SK-N-SH (cell line): ENCODE measurements at places on chromosomes 16 and 17. TPM values are rescaled to one million over a fixed set of nuclear protein-coding genes. Genes with fewer than 3 reads are reported as not detected.
A peak's percentile ranks its signal among the peaks of the same experiment; 100 is the strongest.

DNA sequence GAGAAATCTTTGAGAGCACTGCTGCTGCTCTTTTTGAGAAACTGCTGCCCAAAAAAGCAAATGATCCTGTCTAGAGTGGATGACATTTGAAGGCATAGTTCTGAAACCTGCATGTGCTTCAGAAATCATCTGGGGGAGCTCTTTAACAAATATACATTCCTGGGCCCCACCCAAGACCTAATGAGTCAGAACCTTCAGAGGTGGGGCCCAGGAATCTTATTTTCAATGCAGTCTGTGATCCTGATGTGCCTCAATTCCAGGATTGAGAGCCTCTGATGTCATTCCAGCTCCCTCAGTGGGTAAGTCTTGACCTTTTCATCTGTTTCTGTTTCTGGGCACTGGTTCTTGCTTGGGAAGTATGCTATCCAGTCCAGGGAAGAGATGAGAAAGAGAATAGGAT is 42.3 kb downstream of the HNF1B start:
- no peaks in the 10 kb centered on the region for H3K36me3 ChIP-seq
- H3K4me3 ChIP-seq, result no peak overlapping the region
- H3K4me1 ChIP-seq, result no peaks in the 10 kb centered on the region; the same call in 1 of the 2 replicates

DNA sequence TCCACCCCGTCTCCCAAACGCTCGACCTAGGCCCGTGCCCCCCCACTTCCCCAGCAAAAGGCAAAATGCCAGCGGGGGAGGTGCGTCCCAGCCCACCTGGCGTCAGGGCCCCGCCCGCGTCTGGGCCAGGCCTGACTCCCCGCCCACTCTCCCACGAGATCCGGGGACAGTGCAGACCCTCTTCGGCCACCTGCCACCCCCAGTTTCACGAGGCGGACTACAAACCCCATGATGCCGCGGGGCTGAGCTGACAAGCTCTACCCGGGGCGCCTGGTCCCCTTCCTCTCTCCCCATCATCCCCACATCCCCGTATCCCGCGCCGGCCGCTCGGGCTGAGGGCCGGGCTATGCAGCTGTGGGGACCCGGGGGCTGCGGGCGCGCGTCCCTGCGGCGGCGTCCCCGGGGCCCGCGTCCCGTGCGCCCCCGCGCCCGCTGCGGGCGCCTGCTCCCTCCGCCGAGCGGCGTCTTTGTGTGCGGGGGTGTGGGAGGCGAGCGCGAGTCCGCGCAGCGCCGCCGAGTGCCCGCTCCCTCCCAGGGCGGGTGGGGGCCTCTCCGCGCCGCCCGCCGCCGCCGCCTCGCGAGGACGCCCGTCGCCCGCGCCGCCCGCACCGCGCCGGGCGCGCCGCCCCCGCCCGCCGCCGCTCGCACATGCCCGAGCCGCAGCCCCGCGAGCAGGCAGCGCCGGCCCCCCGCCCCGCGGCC is at the start of gene ANKRD13B:
TSS of gene ANKRD13B (plus strand) at position 283 of the 702 bp plus-strand sequence. CDS start 490 bp downstream, outside the sequence.
- DNase-seq, result peak; percentile 83
- peak within 1 kb of the TSS; percentile 89 for H3K4me3 ChIP-seq
- H3K36me3 ChIP-seq, result no peaks in the 10 kb centered on the region
- H3K27ac ChIP-seq, result peak within 1 kb of the TSS; percentile 64; the same call in 1 of the 2 replicates
- H3K4me1 ChIP-seq, result peaks cover 69% of the 10 kb centered on the region

DNA sequence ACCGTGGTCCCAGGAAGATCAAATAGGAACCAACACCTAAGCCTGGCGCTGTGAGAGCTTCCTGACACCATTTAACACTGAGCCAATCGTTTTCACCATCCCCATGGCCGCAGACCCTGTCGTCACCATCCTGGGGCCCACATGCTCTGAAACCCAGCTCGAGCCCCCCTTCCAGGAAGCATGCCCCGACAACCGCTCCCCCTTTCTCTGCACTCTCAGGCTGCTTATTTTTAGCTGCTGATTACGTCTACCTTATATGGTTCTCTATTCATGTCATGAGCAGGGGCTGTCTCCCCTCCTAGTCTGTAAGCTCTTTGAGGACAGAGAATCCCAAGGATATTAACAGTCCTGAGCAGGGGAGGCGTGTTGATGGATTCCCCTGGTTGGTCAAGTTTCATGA is 10.5 kb downstream of the SRL start:
- no peak overlapping the region for H3K4me3 ChIP-seq
- H3K27ac ChIP-seq, result no peak overlapping the region
- H3K27me3 ChIP-seq, result no peaks in the 10 kb centered on the region
- no peak for DNase-seq
- no peaks in the 10 kb centered on the region for H3K4me1 ChIP-seq

GRCh38 chr16:83768986-83769385 is 38.8 kb upstream of the HSBP1 start:
- no peak for DNase-seq
- H3K27me3 ChIP-seq, result no peaks in the 10 kb centered on the region
- no peak overlapping the region for H3K27ac ChIP-seq

Gene SLC6A4
- 0.02 and 0.12 TPM in 2 replicates for polyA plus RNA-seq

DNA sequence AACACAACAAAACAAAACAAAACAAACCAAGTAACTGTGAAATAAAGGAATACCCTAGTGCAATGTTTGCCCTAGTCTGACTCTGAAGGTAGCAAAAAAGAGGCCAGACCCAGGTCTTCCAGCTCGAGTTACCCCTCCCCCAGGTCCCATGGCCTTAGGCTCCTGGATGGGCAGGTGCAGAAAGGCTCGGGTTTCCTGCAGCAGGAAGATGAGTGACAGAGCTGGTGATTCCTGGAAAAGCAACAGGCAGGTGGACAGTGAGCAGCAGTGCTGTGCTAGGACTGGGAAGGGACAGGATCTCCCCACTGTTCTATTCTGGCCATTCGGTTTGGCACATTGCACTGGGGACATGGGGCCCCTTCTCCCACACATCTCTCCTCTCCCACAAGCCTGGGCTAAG is 42.9 kb upstream of the MRTFB start:
- H3K36me3 ChIP-seq, result no peaks in the 10 kb centered on the region
- no peaks in the 10 kb centered on the region; the same call in 1 of the 2 replicates for H3K4me1 ChIP-seq
- H3K27me3 ChIP-seq, result no peaks in the 10 kb centered on the region
- H3K27ac ChIP-seq, result no peak overlapping the region

Gene HOXB4
- 0.03 TPM in 2 replicates for polyA plus RNA-seq

DNA sequence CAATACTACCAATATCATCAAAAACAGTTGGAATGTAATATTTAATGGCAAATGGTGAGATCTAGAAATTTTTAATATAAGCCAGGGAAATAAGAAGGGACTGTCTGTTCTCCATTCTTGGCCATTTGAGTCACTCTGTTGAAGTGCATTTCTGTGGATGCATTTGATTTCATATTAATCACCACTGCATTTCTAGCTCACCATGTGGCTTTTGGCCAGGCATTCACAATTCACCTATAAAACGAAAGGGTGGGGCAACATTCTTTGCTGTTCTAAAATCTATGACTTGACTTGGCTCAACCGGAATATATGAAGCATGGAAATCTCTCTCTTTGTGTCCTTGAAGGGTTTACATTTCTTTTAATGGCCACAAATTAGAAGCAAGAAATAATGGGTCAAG is 483.0 kb downstream of the SLC39A11 start:
- no peak overlapping the region; the same call in 1 of the 2 replicates for H3K27ac ChIP-seq
- DNase-seq, result no peak
- H3K4me3 ChIP-seq, result no peak overlapping the region
- no peaks in the 10 kb centered on the region for H3K4me1 ChIP-seq

- H3K27me3 ChIP-seq, result peaks cover 21% of the 10 kb centered on the region; the same call in 1 of the 2 replicates
- H3K4me1 ChIP-seq, result no peaks in the 10 kb centered on the region
- no peak overlapping the region for H3K27ac ChIP-seq
- H3K4me3 ChIP-seq, result no peak overlapping the region
- no peak for DNase-seq
- H3K36me3 ChIP-seq, result no peaks in the 10 kb centered on the region
Measured at GRCh38 chr16:87138738-87139267, 178.4 kb downstream of the C16orf95 start.

GRCh38 chr17:79216391-79216790 is 141.8 kb downstream of the ENGASE start:
- no peak overlapping the region for H3K27ac ChIP-seq
- H3K36me3 ChIP-seq, result no peaks in the 10 kb centered on the region
- peaks cover 15% of the 10 kb centered on the region; the same call in 1 of the 2 replicates for H3K27me3 ChIP-seq
- no peak for DNase-seq
- peaks cover 39% of the 10 kb centered on the region; the same call in 1 of the 2 replicates for H3K4me1 ChIP-seq
